ENCODE measurements at places on chromosomes 4 and X. TPM values are rescaled to one million over a fixed set of nuclear protein-coding genes. Genes with fewer than 3 reads are reported as not detected.

Gene MED28
- total RNA-seq, result 11.4 TPM

Gene CT55
- not detected for total RNA-seq

Gene GTPBP6
- 49.9 TPM for total RNA-seq

Gene SLITRK4
- 0.34 TPM for total RNA-seq

Gene PGAM4
- 0.28 TPM for total RNA-seq

Gene SOWAHB
- under 0.01 TPM for total RNA-seq

Gene RPA4
- 1.7 TPM for total RNA-seq

Gene TMEM31
- total RNA-seq, result not detected

Gene SSX3
- not detected for total RNA-seq

Gene ERCC6L
- total RNA-seq, result 2.4 TPM

Gene MEPE
- not detected for total RNA-seq

Gene COL25A1
- total RNA-seq, result 0.14 TPM

Gene SPANXA2
- total RNA-seq, result not detected

Gene TSPAN7
- 28.4 TPM for total RNA-seq

DNA sequence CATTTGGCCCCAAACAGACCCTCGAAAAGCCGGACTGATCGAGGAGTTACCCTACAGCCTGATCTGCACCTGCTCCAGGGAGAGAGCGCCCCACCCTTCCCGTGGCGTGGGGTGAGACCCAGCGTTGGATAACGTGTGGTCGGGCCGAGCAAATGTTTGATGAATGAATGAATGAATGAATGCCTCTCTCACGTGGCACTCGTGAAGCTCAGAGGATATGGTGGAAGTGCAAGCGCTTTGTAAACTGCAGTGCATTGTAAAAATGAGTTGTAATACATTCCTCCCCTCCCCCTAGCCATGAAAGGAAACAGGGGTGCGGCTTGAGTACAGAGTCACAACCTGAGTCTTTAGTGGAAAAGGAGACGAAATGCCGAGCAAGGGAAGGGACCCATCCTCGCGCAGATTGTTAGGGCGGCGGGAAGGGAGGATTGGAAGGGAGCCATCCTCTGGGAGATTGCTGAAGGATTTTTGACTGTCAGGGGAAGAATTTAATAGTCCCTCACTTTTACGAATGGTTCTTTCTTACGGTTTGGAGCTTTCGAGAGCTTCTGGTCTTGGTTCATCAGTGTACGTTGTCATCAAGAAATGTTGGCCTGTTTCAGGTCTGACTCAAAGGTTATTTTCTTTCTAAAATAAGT is 772 bp upstream of the FBXW7 start:
- DNase-seq, result peak; percentile 66

- DNase-seq, result no peak
Observed at GRCh38 chr4:107743532-107743931, 23.5 kb upstream of the PAPSS1 start.

DNA sequence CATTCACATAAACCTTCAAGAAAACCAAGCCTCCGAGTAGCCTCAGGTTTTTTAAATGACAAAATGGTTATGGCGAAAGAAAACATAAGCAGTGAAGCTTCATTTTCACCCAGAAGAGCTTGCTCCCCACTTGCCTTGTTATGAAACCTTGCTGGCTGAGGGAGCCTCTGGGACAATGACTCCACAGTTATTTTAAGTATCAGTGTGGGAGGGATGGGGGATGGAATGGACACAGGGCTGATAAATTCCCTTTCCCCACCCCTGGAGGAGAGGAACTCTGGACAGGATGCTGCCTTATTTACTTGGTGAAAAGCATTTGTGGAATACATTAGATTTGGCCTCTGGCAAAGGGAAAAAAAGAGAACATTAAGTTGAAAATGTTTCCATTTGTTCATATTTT is 220.7 kb upstream of the CNKSR2 start:
- DNase-seq, result no peak

DNA sequence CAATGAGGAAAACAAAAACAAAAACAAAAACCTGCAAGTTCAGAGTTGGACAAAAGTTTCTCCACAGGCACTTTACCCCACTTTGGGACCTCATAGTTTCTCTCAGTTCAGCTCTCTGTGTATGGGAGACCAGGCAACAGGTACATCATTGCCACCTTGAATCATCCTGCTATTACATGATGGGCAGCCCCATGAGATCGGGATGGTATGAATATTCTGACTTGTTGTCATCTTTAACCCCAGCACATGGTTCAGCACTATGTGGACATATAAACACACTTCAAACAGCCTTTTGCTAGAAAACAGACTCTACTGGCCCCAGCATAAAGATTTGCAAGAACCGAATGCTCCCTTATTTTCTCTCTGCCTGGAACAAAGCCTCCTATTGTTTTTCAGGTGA is 176.9 kb upstream of the SCML1 start:
- DNase-seq, result no peak

- no peak for DNase-seq
Observed at GRCh38 chr4:149973181-149973580, 105.1 kb upstream of the DCLK2 start.

DNA sequence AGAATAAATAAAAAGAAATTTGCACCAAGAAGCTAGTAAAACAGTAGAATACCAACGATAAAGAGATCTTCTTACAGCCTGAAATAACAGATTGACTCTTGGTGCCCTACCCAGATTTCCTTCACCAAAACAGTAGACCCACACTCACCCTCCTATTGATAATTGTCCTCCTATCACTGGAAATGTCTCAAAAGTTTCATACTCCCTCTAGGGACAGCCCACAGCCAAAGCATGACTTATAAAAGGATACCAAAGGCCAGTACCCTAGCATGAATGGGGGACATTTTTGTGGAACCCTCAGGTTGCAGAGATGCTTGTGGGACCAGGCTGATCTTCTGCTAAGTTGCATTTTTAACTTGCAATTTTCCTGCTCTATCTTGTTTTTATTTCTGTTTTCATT is 104.1 kb downstream of the INPP4B start:
- no peak for DNase-seq

GRCh38 chr4:93355411-93355810 is 473.1 kb upstream of the ATOH1 start:
- DNase-seq, result no peak

DNA sequence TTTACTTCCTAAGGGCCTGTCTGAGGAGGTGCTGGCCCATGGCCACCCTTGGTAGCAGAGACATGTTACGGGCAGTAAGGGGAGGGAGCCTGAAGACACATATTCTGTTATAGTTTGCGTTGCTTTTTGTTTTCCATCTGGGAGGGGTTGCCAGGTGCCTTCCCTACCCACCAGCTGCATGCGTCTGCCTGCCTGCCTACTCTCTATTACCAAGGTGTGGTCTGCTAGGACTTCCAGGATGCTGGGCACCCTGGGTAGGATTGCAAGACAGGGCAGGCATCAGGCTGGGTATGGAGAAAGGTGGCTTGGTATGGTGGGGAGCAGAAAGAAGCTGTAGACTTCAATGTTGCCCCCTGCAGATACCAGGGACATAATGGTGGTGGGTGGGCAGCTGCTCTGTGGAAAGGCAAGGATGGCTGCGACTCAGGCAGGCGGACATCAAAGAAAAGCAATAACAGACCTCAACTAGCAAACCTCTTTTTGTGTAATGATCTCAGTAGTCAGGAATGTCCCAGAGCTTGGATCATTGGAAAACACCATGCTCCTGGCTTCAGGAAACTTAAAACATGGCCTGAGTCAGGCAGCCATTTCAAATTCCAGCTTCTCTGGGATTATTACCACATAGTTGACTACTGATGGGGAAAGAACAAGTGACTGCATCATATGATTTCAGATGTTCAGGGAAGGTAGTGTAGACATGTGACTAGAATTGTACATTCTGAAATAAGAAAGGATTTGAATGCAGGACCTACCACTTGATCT is 67.8 kb downstream of the HOPX start:
- peak; percentile 18 for DNase-seq

- no peak for DNase-seq
Observed at GRCh38 chr4:5266991-5267390, 215.7 kb downstream of the STK32B start.

- no peak for DNase-seq
Observed at GRCh38 chr4:109864134-109864533, 16.2 kb downstream of the LRIT3 start.

GRCh38 chrX:9847071-9847470 is 60.8 kb downstream of the SHROOM2 start:
- DNase-seq, result peak; percentile 54

DNA sequence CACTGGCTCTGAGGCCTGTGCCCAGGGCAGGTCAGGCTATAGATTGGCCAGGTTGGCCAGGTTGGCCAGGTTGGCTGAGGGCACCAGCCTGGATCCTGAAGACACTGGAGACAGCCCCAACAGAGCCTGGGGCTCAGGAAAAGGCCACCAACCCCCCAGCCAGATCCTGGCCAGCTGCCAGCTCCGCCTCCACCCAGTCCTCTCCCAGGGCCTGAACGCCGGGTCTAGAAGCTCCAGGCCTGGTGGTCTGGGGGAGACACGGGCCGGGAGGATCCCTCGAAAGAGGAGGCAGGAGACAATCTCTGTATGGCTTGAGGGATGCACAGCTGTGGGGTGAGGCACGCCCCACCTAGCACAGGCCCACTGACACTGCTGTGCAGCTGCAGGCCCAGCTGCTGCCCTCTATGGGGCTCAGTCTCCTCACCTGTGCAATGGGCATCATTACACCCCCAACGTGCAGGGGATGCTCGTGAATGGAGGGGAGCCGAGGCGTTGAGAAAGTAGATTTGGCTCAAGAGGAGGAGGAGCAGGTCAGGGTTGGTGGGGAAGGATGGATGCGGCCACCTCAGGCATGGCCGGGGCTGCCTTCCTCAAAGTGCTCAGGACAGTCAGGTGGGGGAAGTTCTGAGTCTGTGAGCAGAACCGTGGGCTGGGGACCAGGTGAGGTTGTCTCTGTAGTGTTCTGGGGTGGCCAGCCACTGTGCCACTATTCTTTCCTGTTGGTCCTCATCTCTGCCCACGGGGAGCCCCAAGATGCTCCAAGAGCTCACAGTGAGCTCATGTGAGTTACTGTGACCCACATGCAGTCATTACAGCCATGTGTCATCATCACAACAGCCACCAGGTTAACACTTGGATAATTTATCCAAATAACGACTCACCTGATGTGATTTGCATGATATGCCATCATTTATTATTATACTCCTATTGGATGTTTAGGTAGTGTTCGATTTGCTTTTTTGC is 10.8 kb upstream of the GAGE10 start:
- no peak for DNase-seq

DNA sequence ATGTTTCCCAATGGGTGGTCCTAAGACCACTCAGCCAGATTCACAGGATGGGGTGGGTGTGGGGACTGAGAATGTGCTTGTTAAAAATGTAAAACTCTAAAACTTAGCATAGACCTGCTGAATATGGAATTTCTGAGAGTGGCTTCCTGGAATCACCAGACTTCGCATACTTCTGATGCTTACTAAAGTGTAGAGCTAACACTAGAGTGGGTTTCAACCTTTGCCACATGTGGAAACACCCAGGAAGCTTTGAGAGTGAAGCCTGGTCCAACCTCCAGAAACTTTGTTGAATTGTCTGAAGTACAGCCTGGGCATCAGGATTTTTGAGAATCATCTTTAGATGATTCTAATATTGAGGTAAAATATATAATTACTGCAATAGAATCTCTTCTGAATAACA is 167.8 kb upstream of the EDNRA start:
- no peak for DNase-seq

- DNase-seq, result peak; percentile 76
Observed at GRCh38 chr4:40990236-40990898, 224.0 kb downstream of the APBB2 start.

DNA sequence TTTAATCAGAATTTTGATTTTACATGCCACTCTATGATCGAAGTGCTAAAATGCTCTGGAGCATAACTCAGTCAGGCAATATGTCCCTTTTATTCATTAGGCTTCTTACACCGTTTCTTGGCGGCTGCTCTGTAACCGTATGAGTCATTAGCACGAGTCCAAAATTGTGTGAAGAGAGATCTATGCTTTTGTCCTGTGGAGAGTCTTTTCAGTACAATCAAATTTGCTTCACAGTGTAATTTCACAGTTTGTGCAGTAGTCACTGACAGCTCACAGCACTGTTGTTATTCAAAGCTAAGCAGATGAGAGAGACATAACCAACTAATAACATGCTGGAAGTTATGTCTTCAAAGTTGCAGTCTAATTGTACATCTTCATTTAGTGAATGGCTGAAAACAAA is 167.8 kb downstream of the PCDH10 start:
- no peak for DNase-seq

DNA sequence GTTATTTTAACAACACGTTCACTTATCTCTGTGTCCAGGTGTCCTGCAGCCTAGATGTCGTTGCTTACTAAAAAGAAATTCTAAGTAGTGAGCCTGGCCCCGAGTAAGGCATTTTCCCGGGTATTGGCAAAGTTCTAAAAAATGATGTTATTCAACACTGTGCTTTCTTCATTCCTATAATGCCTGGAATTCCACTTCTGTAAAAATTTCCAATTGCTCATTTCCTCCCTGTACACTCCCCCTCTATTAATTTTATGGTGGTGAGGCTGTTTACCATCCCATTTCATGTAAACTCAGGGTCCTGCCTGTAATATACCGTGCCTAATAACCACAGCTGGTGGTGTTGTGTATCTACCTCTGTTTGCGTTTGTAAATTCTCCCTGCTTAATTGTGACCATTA is 14.2 kb downstream of the BST1 start:
- DNase-seq, result peak; percentile 58

Measured in dermis blood vessel endothelial cell (primary cell).